CD4-positive, alpha-beta memory T cell (primary cell): ENCODE measurements at places on chromosomes 7 and 10.

DNA sequence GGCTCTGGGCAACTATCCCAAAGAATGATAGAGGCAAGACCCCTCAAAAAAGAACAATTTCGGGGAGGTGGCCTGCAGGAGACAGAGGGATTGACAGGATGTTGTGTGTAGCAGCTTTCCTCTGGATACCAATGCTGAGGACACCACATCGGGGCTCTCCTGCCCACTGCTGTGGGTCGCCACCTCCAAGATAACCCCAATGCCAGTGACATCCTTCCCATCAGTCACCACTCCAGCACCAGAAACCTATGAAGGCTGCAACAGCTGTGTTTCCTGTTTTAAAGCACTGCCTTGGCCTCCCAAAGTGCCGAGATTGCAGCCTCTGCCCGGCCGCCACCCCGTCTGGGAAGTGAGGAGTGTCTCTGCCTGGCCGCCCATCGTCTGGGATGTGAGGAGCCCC lies 17.6 kb downstream of the ARHGAP19 start:
- DNase-seq, result no peak

- no peak for DNase-seq
Measured at GRCh38 chr7:18515067-18515466, 19.5 kb downstream of the HDAC9 start.

- no peak for DNase-seq
Measured at GRCh38 chr7:142855114-142855743, 353 bp downstream of the EPHB6 start.

DNA sequence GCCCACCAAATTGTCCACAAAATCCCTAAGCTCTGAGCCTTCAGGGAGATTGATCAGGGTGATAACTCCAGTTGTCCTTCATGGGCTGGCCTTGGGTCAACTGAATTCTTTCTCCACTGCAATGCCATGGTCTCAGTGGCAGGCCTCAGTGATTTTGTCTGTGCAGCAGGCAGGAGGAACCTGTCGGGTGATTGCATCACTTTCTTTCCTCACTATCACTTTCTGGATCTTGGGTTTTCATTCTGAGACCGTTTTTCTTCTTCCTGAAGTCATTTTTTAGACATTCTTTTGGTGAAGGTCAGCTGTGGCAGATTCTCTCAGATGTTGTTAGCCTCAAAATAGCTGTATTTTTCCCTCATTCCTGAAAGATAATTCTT lies 28.8 kb upstream of the LCOR start:
- no peak for DNase-seq

GRCh38 chr7:2106924-2107323 lies 125.8 kb downstream of the MAD1L1 start:
- DNase-seq, result no peak

DNA sequence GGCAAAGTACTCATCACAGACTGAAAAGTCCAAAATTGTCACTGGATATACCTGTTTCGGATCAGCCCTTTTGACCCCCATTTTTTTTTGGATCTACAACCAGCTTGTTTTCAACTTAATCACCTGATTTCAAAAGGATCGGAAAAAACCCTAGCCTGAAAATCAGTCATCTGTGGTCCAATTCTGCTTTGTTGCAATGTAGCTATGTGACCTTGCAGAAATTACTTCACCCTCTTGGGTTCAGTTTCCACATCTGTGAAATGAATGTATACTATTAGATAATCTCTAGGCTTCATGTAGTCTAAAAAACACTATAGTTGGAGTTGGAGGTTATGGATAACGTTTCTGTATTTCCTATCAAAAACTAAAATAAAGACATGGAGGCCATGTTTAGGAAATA lies 37.1 kb downstream of the STEAP4 start:
- DNase-seq, result no peak

DNA sequence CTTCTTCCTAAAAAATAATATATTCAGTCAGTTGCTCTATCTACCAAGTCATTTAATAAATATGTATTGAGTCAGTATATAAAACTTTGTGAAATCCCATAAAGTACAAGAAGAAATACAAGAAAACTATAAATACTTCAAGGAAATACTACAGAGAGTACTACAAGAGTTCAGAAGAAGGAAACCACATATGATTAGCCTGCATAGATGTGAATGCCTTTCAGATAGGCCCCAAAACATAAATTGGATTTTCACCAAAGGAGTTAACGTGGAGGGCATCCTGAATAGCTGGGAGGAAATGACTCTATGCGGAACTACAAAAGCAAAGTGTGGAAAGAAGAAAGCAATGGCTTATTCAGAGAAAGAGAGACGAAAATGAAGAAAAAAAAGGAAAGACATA lies 120.1 kb downstream of the LRRN3 start:
- no peak for DNase-seq

GRCh38 chr10:77296534-77297392 lies 340.8 kb downstream of the KCNMA1 start:
- no peak for DNase-seq

DNA sequence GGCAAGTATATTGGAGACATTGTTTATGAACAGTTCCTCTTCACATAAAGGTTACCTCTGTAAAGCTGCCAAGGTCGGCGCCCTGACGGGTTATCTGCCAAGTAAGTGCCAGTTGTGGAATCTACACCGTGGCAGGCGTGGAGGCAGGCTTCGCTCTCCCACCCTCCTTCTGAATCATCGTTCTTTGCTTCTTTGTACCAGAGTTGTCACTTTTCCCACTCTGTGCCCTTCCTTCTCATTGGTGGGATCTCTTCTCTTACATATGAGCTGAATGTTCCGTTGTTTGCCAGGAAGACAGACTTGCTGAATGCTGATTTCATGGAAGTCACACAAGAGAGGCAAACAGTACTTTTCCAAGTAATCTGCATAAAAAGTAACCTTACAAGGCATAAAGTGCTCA lies 40.6 kb upstream of the PTPRZ1 start:
- no peak for DNase-seq

DNA sequence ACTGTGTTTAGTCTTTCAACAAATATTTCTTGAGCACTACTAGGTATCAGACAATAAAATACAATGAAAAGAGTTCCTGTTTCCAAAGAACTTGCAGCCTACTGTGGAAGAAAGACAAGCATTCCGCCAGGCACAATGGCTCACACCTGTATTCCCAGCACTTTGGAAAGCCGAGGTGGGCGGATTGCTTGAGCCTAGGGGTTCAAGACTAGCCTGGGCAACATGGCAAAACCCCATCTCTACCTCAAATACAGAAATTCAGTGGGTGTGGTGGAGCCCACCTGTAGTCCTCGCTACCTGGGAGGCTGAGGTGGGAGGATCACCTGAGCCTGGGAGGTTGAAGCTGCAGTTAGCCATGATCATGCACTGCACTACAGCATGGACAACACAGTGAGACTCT lies 6.1 kb downstream of the SVOPL start:
- DNase-seq, result no peak

DNA sequence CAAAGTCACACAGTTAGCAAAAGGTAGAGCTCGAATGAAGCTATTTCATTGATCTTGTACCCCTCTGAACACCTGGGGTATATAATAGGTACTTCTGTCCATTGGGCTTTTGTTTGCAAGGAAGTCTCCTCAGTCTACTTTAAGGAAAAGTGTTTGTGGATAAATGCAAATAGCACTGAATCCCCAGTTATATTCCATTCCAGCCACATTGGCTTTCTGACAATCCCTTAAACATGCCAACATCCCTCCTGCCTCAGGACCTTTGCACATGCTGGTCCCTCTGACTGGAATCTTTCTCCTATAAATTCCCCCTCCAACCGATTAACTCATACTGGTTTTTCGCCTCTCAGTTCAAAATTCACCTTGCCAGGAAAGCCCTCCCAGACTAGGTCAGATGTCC lies 17.1 kb downstream of the DUSP5 start:
- no peak for DNase-seq

- no peak for DNase-seq
Measured at GRCh38 chr7:95886501-95887090, 114.2 kb downstream of the DYNC1I1 start.

DNA sequence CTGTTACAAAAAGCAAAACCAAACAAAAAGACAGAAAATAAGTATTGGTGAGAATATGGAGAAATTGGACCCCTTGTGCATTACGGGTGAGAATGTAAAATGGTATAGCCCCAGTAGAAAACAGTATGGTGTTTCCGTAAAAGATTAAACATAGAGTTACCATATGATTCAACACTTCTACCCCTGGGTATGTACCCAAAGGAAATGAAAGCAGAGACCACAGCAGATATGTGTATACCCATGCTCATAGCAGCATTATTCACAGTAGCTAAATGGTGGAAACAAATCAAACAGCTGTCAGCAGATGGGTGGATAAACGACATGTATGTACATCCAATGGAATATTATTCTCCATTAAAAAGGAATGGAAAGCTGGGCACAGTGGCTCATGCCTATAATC lies 42.4 kb downstream of the STARD3NL start:
- DNase-seq, result no peak

GRCh38 chr7:154915600-154915999 lies 87.3 kb downstream of the PAXIP1 start:
- DNase-seq, result no peak

GRCh38 chr10:78706256-78706655 lies 362.5 kb upstream of the ZMIZ1 start:
- DNase-seq, result no peak

- no peak for DNase-seq
Measured at GRCh38 chr7:137235434-137235833, 108.1 kb downstream of the PTN start.

DNA sequence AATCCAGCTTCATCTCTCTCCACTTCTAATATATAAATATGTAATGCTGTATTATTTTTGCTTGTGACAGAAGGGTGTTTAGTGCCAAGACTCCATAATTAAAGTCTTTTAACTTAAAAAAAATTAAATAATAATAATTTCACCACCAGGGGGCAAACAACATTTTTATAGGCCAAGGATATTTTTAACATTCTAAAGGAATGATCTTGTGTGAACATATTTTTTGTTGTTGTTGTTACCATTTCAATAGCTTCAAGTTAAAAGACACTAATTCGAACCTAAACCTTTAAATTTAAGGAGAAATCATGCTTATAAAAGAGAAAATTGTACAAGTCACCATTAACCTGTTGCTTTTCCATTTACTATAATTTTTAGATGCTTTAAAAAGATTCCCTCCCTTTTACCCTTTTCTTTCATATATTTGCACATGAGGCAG lies 7.5 kb upstream of the DNAJC1 start:
- peak; percentile 51 for DNase-seq

GRCh38 chr10:68553138-68553537 lies 7.0 kb upstream of the TET1 start:
- no peak for DNase-seq

DNA sequence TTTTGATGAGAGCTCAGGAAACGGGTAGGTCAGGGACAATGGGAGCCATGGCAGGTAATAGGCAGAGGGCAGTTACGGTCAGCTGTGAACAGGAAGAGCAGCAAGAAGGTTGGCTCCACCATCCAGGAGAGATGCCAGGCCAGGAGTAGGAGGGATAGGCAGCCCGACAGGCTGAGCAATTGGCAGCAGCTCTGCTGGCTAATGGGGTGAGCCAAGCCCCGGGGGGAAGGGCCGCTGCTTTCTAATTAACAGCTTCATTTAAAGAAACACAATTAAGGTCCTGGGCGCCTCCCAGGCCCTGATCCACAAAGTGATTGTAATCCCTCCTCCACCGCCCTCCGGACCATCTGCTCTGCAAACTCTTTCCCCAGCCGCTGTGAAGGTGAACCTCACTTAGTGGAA lies 23.7 kb downstream of the SH2B2 start:
- DNase-seq, result no peak

DNA sequence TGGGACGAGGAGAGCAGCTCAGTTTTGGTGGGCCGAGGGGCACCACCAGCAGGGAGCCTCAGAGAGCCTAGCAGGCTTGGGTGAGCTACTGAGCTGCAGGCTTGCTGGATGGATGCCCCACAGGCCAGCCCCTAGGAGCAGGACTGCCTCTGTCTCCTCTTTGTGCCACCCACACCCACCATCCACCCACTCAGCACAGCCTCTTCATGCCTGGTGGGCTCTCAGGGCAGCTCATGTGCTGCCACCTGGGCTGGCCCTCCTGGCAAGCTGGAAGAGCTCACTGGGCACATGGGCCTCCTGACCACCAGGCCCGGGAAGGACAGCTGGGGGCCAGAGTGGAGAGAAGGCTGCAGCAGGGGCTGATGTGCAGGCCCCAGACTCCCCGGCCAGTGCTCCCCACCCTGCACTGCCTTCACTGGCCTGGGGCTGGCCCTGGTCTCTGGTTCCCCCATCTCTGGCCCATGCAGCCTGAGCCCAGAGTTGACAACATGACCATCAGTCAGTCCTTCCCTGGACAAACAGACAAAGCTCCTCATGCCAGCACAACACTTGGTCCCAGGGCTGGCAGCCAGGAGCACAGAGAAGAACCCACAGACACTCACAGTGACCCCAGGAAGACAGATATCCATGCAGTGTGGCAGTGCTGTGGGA lies 8.2 kb downstream of the RASGEF1A start:
- DNase-seq, result no peak

- no peak for DNase-seq
Measured at GRCh38 chr10:10917031-10917430, 100.6 kb upstream of the CELF2 start.

- no peak for DNase-seq
Measured at GRCh38 chr7:91020636-91021385, 243.4 kb upstream of the FZD1 start.

DNA sequence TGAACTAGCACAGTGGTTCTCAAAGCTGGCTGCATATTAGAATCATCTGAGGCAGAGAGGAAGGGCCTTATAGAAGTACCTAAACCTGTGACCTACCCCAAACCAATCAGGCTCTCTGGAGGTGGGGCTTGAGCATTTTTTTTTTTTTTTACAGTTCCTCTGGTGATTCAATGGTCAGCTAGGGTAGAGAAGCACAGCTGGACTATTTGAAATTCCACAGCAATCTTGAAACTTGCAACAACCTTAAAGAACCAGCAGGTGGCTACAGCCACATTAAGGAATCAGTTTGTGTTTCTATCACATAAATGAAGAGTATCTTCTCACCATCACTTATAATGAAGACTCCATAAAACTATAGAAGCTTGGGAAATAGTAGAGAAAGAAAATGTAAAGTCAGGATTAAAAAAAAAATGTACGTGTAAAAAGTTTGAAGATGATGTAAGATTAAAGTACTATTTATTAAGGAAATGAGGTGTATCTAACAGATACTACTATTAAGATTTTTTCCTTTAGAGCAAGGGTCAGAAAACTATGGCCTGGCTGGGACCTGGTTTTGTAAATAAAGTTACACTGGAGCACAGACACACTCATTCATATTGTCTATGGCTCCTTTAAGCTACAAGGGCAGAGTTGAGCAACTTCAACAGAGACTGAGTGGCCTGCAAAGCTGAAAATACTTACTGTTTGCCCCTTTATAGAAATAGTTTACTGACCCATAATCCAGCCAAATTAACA lies 3.8 kb downstream of the RTKN2 start:
- no peak for DNase-seq
